ENCODE measurements at places on chromosomes 3 and 15. TPM values are rescaled to one million over a fixed set of nuclear protein-coding genes. Genes with fewer than 3 reads are reported as not detected.

The PYGO1 gene
- not detected for total RNA-seq

The COL8A1 gene
- total RNA-seq: not detected

DNA sequence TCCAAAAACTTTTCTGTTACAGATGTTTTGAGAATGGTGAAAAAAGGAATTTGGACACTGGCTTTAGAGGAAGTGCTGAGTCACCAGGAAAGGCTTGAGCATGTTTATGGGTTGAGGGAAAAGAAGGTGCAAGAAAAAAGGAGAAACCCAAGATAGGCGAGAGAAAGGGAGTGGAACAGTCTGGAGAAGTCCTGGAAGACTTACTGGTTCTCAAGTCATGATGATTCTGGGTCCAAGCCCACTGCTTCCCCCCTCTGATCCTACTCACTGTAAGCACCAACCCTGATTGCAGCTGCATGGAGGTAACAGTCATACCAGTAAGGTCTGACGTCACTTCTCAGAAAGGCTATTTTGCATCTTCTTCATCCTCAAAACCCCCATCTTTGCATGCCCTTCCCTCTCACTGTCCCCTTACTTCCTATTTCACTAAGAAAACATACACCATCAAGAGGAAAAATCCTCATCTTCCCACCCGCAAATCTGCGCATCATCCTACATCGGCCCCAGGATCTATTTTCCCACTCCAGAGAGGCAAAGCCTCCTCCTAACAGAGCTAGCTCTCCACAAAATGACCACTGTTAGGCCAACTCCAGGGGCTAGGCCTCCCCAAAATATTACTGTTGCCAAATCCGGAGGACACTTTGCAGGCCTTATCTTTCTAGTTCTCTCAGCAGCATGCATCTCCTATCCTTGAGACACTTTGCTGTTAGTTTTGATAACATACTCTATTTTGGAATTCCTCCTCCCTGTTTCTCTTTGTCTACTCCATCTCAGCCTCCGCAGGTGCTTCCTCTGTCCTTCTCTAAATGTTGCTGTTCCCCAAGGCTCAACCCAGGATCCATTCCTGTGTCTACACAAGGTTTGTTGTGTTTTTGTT, 3.2 kb upstream of the ATP13A3 start:
- DNase-seq: peak; percentile 88
- H3K4me1 ChIP-seq: peaks cover 52% of the 10 kb centered on the region
- H3K36me3 ChIP-seq: no peaks in the 10 kb centered on the region
- H3K27ac ChIP-seq: peak overlapping the region; percentile 81
- H3K4me3 ChIP-seq: peak overlapping the region; percentile 65

- H3K4me1 ChIP-seq: no peaks in the 10 kb centered on the region
- H3K27ac ChIP-seq: no peak overlapping the region
- DNase-seq: no peak
- H3K27me3 ChIP-seq: no peaks in the 10 kb centered on the region
Measured at GRCh38 chr3:126181398-126181725, 976 bp upstream of the ALDH1L1 start.

- H3K4me3 ChIP-seq: no peak overlapping the region
- H3K27me3 ChIP-seq: no peaks in the 10 kb centered on the region
- peaks cover 40% of the 10 kb centered on the region for H3K4me1 ChIP-seq
- no peak for DNase-seq
- H3K36me3 ChIP-seq: peaks cover 28% of the 10 kb centered on the region
- no peak overlapping the region for H3K27ac ChIP-seq
Measured at GRCh38 chr3:155891321-155891720, 20.9 kb downstream of the GMPS start.

The SI gene
- total RNA-seq: not detected

GRCh38 chr3:52197842-52198625, at the start of gene ALAS1:
ALAS1 (plus strand) TSS chr3:52198160; CDS start chr3:52199242, 1,082 bp downstream.
- peak; percentile 94 for DNase-seq
- H3K4me1 ChIP-seq: peaks cover 48% of the 10 kb centered on the region
- H3K4me3 ChIP-seq: peak within 1 kb of the TSS; percentile 97
- H3K27me3 ChIP-seq: no peaks in the 10 kb centered on the region
